ENCODE measurements at places on chromosomes 13 and 19. TPM values are rescaled to one million over a fixed set of nuclear protein-coding genes. Genes with fewer than 3 reads are reported as not detected.

CYP4F8 gene
- not detected for total RNA-seq

MEIS3 gene
- total RNA-seq = 27.8 TPM

APOC4 gene
- not detected for total RNA-seq

TTYH1 gene
- not detected for total RNA-seq

COL4A2 gene
- total RNA-seq = 817 TPM

ADGRE3 gene
- not detected for total RNA-seq

PLK5 gene
- total RNA-seq = not detected

ZGLP1 gene
- total RNA-seq = 3.2 TPM

RXFP2 gene
- not detected for total RNA-seq

HIPK4 gene
- total RNA-seq = not detected

ZNF626 gene
- total RNA-seq = 5.6 TPM

ZNF729 gene
- not detected for total RNA-seq

ARRDC5 gene
- not detected for total RNA-seq

MYO1F gene
- total RNA-seq = 0.29 TPM

ICAM5 gene
- total RNA-seq = 0.56 TPM

ZNF154 gene
- 3.6 TPM for total RNA-seq

CGB8 gene
- total RNA-seq = not detected

TMTC4 gene
- 6.2 TPM for total RNA-seq

C19orf73 gene
- 0.25 TPM for total RNA-seq

ZNF837 gene
- 4.8 TPM for total RNA-seq

DCT gene
- total RNA-seq = not detected

All from cardiac ventricle fibroblast (primary cell).